HepG2 (cell line): ENCODE measurements at places on chromosomes 13 and 19. TPM values are rescaled to one million over a fixed set of nuclear protein-coding genes. Genes with fewer than 3 reads are reported as not detected.

The ZSCAN1 gene
- not detected in 2 replicates for total RNA-seq

DNA sequence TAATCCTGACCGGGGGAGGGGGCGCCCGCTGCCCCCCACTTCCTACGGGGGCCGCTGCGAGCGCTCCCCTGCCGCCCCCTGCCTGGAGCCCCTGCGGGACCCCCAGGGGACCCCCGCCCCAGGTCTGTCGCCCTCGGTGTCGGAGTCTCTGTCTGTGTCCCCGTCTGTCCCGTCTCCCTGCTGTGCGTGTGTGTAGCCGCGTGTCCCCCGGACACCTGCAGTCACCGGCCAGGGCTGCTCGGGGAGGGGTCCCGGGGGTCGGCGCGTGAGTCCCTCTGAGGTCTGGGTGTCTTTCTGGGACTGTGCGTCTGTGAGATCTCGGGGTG, 7.7 kb upstream of the NFIC start:
- no peak for DNase-seq

DNA sequence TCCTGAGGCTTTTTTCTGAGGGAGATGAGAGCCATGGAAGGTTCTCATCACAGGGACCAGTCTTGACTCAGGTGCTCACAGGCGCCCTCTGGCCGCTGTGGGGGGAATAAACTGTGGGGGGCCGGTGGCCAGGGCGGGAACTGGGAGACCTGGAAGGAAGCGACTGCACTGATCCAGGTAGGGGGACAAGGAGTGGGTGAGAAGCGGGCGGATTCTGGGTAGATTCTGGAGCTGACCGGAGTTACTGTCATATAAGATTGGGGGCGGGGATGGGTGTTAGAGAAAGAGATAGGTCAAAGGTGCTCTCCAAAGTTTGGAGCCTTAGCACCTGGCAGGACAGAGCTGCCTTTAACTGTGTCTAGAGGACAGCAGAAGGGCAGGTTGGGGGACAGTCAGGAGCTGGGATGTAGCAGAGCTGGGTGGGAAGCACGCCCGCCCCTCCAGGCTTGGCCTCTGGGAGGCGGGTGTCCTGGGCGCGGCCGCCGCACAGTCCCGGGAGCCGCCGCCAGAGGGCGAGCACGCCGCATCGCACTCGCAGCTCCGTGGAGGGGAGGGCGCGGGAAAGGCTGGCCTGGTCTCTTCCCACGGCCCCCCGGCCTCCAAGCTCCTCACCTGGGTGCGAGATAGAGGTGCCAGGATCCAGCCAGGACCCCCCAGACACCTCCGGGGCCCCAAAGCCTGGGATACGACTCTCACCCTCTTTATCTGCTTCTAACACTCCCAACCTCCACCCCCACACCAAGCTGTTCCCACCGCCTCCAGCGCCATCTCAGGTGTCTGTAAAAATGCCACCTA, 4.2 kb upstream of the DAND5 start:
- DNase-seq = peak; percentile 72

DNA sequence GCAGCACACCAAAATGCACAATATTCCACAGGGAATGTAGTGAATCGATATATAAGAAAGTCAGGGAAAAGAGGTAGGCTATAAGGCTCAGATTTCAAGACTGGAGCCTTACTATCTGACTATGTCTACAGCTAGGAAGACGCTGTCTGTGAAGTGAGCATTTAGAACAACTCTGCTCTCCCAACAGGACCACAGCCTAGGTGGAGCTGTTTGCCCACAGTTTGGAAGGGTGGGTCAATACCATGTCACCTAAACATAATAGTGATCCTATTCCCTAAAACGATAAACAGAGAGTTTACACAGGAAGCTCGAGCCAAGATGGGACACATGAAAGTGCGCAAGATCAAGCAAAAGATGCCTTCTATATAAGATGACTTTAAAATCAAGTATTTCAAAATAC, 2486.0 kb upstream of the PCDH20 start:
- DNase-seq = peak; percentile 8

DNA sequence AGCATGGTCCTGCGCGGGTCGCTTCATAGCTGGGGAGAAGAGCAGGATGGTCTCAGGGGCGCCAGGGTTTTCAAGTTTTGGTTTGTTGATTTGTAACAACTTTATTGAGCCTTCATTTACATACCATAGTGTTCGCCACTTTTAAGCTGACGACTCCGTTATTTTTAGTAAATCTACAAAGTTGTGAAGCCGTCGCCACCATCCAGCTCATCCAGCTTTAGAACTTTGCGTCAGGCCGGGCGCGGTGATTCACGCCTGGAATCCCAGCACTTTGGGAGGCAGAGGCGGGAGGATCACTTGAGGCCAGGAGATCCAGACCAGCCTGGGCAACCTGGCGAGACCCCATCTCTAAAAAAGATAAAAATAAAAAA, 404 bp downstream of the C19orf44 start:
- no peak for DNase-seq

- DNase-seq = no peak
Observed at GRCh38 chr19:33900817-33901216, 104.1 kb downstream of the KCTD15 start.

DNA sequence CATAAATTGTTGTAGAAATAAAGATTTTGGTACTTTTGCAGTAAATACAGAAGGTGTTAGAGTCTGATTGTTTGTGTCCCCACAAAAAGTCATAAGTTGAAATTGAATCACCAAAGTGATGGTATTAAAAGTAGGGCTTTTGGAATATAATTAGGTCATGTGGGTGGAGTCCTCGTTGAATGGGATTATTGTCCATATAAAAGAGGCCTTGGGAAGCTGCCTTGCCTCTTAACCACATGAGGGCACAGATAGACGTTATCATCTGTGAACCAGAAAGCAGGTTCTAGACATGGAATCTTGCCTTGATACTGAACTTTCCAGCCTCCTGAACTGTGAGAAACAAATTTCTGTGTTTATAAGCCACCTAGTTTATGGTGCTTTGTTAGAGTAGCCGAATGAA, 186.8 kb downstream of the PRR20E start:
- DNase-seq = no peak

DNA sequence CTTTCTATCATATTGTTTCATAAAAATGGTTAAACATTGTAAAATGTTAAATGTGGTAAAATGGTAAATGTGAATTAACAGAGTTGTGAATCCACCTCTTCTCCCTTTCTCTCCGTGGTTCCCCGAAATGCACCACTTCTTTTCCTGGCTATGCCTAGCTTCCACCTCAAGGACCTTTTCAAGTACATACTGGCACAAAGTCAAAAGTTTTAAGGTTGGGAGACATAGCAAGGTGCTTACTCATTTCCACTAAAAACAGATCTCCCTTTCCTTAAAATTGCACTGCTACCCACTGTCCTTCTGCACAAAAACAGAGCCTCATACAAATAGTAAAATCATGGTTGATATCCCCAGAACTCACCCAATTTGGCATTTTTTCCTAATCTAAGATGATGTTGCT, 558.2 kb downstream of the SLITRK6 start:
- no peak for DNase-seq

The DEDD2 gene
- 14.7 and 19.2 TPM in 2 replicates for total RNA-seq

- no peak for DNase-seq
Observed at GRCh38 chr13:29143847-29144246, 323.7 kb downstream of the MTUS2 start.

The NXNL1 gene
- not detected in 2 replicates for total RNA-seq

DNA sequence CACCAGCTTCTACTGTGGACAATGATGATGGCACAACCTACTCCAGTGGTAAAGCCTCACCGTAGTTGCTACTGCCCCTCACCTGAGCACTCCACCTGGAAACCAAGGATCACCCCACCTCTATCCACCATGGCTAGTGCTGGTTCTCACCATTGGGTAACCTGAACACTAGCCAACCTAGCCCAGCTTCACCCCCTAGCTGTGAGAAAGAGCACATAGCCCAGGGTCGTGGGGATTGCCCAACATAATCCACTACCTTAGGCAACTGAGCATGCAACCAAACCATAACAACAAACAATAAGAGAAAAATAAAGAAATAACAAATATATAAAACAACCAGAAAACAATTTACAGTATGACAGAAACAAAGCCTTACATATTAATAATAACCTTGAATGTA, 560.1 kb downstream of the DIAPH3 start:
- DNase-seq = no peak

GRCh38 chr13:22793598-22794134, 387.1 kb upstream of the SGCG start:
- peak; percentile 99 for DNase-seq

- no peak for DNase-seq
Observed at GRCh38 chr13:40987606-40988280, 31.4 kb downstream of the ELF1 start.

The PGLYRP2 gene
- 0.49 and 1.0 TPM in 2 replicates for total RNA-seq

GRCh38 chr19:45455707-45456499, 11.9 kb upstream of the FOSB start:
- DNase-seq = peak; percentile 89

DNA sequence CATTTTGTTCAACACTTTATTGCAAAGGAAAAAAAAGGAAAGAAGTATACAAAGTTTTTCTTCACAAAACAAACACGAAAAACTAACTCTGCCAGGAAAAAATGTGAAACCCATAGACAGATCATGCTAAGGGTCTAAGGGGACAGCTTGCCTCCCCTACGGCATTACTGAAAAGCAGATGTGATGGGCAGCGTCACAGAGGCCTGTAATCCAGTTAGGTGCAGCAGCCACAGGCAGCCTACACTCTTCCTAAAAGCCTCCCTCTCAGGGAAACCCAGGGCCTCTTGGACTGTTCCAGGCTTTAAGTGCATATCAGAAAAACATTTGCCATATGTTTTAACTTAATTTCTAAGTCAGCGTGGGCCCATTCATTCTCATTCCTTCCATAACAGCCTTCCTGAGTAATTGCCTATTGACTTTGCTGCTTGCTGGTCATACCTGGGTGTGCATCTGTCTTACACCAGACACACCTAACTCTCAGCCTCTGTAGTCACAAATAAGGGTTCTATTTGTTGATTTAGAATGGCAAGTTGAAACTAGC, 135.7 kb upstream of the SERP2 start:
- no peak for DNase-seq

The CACNA1A gene
- total RNA-seq = not detected in 2 replicates

DNA sequence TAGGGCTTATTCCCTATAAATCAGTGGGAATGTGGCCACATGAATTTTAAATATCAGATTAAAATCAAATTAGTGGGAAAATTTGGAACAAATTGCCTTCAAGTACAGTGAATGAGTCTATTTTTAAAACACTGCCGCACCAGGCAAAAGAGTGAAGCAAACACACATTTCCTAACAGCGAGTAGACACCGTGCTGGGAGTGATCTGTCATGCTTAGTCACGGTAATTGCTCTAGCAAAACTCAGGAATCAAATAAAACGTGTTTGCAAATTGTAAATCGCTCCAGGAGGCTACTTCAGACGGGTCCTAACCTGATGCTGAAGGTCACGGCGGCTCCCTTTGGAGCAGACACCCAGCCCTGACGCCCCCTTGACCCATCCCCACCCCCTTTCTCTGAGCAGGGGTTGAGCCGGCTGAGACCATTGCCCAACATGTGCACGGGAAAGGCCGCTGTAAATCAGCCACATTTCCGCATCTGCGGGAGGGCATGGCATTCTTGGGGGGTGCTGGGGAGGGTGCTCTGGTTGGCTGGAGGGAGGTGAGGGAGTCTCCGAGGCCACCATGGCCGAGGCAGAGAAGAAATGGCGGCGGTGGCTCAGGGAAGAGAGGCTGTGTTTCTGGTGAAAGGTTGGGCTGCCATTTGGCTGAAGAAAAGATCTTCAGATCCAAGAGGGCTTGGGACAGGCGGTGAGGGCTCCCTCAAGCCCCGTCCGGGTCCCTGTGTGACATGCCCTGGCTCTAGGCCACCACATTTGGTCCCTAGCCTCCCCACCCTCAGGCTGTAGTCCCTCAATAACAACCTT, 8.9 kb downstream of the CEBPA start:
- peak; percentile 93 for DNase-seq

DNA sequence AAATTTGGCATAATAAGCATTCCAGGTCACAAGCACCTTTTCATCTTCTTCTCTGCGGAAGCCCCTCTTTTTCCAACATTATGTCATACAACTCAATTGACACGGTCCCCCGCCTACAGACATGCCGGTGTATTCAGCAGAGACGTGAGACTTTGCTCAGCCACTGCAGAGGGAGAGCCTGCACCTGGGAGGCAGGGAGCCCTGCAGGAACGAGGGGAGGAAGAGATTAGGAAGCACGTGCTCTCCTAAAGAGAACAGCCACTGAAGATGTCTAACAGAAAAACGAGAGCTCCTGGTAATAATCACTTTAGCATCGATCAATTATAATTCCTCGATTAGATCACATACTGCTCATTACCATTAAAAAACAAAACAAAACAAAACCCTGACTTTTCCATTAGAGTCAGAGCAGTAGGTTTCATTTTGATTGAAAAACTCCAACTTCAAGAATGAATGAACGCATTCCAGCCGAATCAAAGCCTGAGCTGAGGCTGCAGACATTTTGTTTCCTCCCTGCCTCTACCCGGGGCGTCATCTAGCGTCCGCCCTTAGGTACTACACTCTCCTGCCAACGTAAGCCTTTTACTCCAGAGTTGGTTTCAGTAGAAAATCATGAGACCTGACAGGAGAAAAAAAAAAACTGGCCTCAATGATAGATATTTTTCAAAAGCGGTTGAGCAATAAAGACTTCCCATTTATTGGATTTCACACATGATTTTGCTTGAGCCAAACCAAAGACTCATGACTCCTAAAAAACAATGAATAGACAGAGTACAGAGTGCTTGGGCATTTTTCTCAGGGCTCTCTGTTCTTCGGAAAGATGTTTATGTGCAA, 194.5 kb downstream of the KATNAL1 start:
- peak; percentile 66 for DNase-seq

GRCh38 chr13:27321468-27322431, 51.1 kb downstream of the RASL11A start:
- no peak for DNase-seq

DNA sequence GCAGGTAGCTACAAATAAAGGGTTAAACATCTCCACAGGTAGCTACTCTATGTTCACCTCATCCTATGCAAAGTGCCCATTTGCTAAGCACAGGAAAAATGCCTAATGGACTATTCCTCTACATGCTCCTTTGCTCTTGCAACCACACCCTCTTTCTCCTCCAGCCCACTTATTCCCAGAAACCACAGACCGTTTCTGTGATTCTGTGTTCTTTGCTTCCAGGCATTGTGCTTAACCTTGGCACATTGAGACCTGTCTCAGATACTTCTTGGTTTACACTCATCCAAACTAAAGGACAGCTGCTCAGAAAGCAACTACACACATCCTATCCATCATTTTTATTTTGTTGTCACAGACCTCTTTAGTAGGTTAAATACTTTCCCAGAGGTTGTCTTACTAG, 785.0 kb upstream of the MIR17HG start:
- no peak for DNase-seq

GRCh38 chr19:18608102-18608804, 1.7 kb upstream of the CRLF1 start:
- no peak for DNase-seq
